Activated CD4-positive, alpha-beta T cell treated with anti-CD3 and anti-CD28 coated beads, Interleukin-2, amount 50 U/mL, for 16 hours (primary cell): ENCODE measurements at places on chromosomes 5 and 9.

- no peak for DNase-seq
Measured at GRCh38 chr9:84166891-84167290, 173.7 kb downstream of the SLC28A3 start.

- no peak for DNase-seq
Measured at GRCh38 chr5:175463641-175464040, 14.7 kb upstream of the SFXN1 start.

GRCh38 chr5:172319708-172320441 is 36.3 kb upstream of the UBTD2 start:
- DNase-seq: no peak

DNA sequence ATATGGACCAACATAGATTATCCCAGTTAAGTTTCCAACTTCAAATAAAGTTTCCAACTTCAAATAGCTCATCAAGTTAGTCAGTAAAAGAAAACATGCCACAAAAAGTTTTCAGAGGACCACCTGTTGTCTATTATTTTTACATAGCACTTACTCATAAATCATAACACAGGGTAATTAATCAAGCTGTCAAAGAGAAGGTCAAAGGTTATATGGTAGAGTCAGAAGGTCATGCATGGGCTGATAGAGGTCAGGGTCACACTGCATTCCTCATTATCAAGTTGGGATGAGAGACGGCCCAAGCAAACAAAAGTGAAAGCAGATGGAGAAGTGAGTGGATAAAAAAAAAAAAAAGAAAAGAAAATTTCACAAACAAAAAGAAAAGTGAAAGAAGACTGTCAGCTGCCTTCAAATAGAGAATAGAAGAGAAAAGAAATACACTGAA is 145.5 kb upstream of the POU5F2 start:
- DNase-seq: no peak

DNA sequence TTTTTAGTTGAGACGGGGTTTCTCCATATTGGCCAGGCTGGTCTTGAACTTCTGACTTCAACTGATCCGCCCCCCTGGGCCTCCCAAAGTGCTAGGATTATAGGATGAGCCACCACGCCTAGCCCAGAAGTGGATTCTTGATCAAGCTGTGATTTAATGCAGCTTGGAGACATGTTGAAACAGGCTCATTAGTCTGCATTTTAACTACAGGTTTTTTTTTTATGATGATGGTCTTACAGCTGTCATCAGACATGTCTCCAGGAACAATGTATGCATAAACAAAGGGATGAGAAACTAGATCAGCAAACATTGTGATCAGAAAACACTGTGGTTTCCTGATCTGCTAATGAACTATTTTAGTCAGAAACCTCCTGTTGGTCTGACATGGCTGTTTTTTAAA is 30.0 kb upstream of the PLPP1 start:
- no peak for DNase-seq

GRCh38 chr5:149809931-149810691 is 80.0 kb downstream of the PPARGC1B start:
- DNase-seq: no peak

GRCh38 chr9:69136779-69137178 is 37.3 kb upstream of the TJP2 start:
- no peak for DNase-seq

- DNase-seq: no peak
Measured at GRCh38 chr5:134637116-134637721, 4.6 kb upstream of the SAR1B start.

- no peak for DNase-seq
Measured at GRCh38 chr9:12329623-12329985, 363.6 kb upstream of the TYRP1 start.

DNA sequence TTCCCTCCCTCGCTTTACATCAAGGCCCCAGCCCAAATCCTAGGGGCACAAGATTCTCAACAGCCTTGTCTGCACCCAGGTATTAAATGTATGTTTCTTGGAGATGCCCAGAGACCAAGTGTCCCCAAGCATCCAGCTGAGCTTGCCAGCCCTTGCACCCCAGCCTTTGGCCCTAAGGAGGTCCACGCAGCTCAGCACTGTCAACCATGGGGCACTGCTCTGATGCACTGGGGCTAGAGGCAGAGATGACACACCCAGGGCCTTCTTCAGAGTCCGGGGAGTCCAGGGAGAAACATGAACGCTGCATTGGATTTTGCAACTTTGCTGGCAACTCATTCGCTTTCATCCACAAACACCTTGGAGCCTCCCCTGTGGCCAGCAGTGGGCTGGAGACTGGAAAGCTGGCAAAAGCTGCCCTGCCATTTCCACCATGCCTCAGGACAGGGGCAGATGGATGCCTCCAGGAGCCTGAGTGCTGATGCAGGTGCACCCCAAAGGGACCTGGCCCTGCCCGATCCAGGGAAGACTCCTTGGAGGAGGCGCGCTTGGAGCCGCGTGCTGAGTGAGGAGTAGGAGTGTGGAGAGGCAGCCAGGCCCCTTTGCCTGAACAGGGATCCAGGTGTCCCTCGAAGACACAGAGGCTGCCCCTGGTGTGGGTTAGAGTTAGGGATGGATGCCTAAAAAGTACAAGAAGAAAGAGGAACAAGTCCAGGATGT is 19.3 kb downstream of the PAEP start:
- no peak for DNase-seq

GRCh38 chr9:82988488-82988887 is 74.5 kb downstream of the RASEF start:
- DNase-seq: no peak

- no peak for DNase-seq
Measured at GRCh38 chr5:132951897-132952296, 11.5 kb downstream of the AFF4 start.

GRCh38 chr5:18487928-18488480 is 853.7 kb downstream of the TAF11L14 start:
- no peak for DNase-seq

DNA sequence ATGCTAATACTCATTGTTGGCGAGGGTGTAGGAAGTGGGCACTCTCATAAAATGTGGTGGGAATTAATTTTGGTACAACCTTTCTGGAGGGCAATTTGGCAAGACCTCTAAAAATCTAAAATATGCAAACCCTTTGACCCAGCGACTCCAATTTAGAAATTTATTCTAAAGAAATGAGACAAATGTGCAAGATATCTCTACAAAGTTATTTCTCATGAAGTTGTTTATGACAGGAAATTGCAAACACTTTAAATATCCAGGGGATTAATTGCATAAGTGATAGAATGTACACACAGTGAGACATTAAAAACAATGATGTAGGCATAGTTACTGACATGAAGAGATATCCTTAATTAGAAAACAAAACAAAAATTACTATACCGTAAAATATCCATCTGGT is 246.3 kb upstream of the MAP3K1 start:
- DNase-seq: no peak

DNA sequence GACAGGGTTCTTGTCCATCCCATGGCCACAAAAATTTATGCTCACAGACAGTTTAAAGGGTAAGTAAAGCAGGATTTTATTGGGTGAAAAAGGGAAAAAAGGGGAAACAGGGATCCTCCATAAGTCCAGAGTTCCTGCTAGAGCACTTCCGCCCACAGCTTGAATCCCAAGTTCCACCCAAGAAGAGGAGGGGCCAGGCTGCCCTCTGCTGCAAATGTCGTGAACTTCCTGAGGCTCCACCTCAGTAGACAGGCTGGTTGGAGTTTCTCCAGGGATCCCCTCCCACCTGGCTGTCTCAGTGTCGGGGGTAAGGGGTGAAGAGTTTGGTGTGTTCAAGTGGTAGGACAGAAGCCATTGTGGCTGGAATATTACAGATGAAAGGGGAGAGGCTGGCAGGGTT is 275.0 kb upstream of the SGCD start:
- no peak for DNase-seq

DNA sequence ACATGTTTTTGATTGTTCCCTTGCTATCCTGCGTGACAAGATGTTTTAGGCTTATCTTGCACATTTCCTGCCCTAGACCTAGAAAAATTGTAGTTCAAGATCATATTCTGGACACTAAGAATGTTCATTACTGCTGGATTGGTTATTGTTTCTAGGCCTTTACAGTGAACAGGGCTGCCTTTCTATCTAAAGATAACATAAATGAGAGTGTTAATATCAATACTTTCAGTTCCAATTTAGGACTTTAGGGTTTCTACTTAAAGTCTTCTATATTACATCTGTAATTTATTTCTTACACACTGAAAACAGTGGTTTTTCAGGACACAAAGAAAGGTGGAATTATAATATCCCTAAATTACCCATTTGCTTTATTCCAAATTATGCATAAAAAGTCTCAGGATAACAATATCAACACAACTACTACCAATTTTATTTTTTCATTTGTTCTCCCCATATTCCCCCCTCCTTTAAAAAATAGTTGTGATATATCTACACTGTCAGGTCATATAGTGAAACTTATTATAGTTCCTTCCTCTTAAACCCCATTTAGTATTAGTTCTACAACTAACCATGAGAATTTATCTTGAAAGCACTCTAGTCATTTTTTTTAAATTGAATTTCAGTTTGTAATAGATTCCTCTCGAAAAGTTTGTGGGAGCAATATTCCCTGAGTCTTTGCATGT is 293.9 kb upstream of the RIOK2 start:
- DNase-seq: no peak
